ENCODE measurements at places on chromosomes 3 and 15. TPM values are rescaled to one million over a fixed set of nuclear protein-coding genes. Genes with fewer than 3 reads are reported as not detected.

NRROS gene
- total RNA-seq: 0.52 TPM

GRCh38 chr15:35810007-35810406 is 264.0 kb upstream of the DPH6 start:
- DNase-seq: no peak

ADGRG7 gene
- not detected for total RNA-seq

DNA sequence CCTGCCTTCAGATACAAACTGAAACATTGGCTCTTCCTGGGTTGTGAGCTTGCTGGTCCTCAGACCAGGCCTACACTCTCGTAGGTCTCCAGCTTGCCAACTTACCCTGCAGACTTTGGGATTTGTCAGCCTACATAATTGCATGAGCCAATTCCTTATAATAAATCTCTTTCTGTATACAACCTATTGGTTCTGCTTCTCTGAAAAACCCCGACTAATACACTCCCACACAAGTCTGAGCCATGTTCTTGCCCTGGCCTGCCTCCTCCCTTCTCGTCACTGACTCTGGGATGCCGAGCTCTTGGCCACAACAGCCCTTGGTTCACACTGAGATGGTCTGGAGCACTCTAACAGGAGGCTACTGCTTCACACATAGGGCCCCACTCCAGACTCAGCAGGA is 9.5 kb downstream of the CYP19A1 start:
- no peak for DNase-seq

- DNase-seq: no peak
These were observed 5.8 kb downstream of the HEXA start for GRCh38 chr15:72369964-72370363.

PHLDB2 gene
- total RNA-seq: 45.8 TPM

DNA sequence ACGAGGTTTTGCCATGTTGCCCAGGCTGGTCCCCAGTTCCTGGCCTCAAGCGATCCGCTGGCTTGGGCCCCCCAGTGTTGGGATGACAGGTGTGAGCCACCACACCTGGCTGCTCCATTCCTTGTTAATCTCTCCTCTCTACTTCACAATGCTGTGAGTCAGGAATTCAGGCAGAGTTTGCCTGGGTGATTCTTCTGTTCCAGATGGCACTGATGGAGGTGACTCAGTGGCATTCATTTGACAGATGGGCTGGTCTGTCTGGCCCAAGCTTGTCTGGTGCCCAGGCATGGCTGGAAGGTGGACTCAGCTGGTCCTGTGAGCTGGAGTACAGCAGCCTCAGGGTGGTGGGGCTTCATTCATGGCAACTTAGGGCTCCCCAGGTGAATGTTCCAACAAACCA is 43.2 kb downstream of the SLC6A20 start:
- no peak for DNase-seq

SLC24A5 gene
- total RNA-seq: not detected

- no peak for DNase-seq
These were observed 66.3 kb upstream of the LRTM1 start for GRCh38 chr3:54994111-54994513.

GANC gene
- total RNA-seq: 17.1 TPM

GRCh38 chr15:74316141-74316540 is 51.3 kb downstream of the CYP11A1 start:
- DNase-seq: no peak

- DNase-seq: no peak
These were observed 10.3 kb upstream of the MUSTN1 start for GRCh38 chr3:52845157-52845556.

RAB6B gene
- 15.5 TPM for total RNA-seq

GRCh38 chr15:58931987-58932588 is 1.4 kb downstream of the SLTM start:
- no peak for DNase-seq

DNA sequence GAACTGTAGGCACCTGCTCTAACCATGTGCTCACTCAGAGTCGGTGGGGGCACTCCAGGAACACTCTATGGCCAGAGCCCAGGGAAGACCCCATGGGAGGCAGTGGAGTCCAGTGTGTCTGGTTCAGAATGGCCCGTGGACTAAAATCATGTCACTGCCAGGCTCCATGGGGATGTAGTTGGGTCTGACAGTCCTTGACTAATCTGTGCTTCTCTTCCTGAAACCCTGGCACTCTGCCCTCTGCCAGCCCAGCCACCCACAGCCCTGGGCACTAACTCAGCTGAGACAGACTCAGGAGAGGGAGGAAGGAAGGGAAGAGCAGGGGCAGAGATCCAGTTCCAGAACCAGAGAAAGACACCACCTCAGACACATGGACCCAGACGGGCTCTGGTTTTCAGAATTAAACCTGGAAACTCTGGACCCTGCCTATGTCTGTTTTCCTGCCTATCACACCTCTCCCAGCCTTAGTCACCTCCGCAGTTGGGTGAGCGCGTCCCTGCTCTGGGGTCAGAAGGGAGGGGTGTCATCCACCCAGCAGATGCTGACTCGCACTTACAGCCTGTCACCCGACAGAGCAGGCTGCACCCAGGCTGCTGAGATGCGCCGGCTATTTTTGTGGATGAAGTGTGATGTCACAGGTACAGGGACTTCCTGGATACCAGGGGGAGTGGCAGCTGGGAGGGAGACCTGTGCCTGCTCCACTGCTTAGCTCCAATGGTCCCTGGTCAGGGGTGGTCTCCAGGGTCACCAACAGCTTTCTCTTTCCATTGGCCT is 56.8 kb upstream of the INSYN1 start:
- no peak for DNase-seq

- no peak for DNase-seq
These were observed 473.8 kb downstream of the TAFA4 start for GRCh38 chr3:68458581-68458980.

- DNase-seq: no peak
These were observed 299.6 kb downstream of the THSD4 start for GRCh38 chr15:71414853-71415252.

FLNB gene
- total RNA-seq: 40.4 TPM

GRCh38 chr3:1726741-1727140 is 371.9 kb upstream of the CNTN4 start:
- DNase-seq: no peak

DNA sequence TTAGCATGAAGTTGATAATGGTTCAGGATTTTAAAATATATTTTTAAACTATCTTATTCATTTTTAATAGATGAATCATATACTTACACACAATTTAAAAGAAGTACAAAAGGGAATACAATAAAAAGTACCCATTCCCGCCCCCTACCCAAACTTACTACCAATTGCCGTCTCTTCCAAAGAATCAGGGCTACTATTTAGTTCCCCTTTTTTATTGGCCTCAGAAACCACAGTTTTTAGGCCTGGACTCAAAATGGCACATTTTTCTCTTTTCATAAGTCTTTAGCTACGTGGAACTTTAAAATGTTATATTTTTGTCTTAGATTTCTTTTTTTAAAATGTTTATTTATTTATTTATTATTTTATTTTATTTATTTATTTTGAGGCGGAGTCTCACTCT is 18.0 kb downstream of the LRRK1 start:
- no peak for DNase-seq

SERINC4 gene
- total RNA-seq: 0.35 TPM

C15orf62 gene
- 0.61 TPM for total RNA-seq

GRCh38 chr3:120659285-120659684 is 22.8 kb downstream of the HGD start:
- DNase-seq: no peak
